GM04504 (cell line): ENCODE measurements at places on chromosomes 4 and X.

DNA sequence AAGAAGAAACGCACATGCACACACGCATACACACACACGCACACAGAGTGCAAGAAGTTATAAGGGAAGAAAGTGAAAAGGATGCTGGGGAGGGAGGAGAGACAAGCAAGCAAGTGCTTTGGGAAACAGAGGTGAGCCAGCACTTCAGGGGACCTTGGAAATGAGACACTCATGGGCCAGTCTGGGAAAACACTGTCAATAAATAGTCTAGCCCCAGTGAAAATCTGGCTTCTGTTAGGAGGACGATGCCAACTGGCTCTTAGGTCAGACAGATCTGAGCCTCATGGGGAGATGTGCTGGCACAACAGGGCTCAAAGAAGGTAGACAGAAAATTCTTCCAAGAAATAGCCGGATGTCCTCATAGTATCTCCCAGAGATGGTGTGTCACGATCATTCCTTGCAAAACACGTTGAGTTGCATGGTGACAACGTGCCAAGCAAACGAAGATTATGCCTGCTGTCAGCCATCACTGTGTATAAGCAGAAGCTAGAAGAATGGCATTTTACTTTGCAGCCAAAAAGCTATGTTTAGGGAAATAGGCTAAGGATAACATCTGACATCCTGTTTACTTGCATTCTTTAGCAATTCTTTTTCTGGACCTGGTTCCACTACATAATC, 557 bp upstream of the ARHGEF6 start:
- no peak for DNase-seq

- no peak for DNase-seq
These were observed 966 bp upstream of the KIAA0232 start for GRCh38 chr4:6781561-6781960.

DNA sequence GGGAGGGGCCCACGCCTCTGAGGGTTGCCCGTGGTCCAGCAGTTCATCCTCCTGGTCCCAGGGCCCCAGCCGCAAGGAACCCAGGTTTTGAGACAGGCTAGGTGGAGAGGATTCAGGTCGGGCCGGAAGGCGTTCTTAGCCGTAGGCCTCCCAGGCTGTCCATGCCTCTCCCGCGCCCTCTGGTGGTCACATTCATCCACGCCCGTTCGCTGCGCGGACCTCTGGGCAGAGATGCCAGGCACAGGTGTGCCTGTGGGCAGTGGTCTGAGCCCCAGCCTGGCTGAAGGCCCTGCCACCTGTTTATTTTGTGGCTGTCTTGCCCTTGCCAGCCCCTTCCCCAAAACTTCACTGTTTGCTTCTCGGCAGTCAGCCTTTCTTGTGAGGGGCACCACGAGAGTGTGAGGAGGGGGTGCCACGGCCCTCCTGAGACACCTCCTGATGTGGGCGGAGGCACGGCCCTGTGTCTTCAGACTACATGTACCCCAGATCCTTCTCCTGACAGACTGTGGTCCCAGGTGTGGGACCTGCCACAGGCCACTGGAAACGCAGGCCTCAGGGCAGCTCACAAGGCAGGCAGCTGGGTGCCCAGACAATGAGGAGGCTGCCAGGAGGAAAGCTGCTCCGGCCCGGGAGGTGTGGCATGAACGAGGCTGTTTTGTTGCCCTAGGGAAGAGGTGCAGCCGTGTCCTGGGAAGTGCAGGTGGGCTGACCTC, 5.0 kb downstream of the UVSSA start:
- no peak for DNase-seq

- peak; percentile 69 for DNase-seq
These were observed 182.1 kb upstream of the NUDT6 start for GRCh38 chr4:123104310-123105025.

- DNase-seq: no peak
These were observed 294.7 kb upstream of the CT83 start for GRCh38 chrX:116757491-116757890.

GRCh38 chr4:10673817-10674369, 10.7 kb downstream of the CLNK start:
- DNase-seq: no peak

GRCh38 chrX:102767287-102767686, 46.7 kb downstream of the GPRASP3 start:
- DNase-seq: no peak

- DNase-seq: peak; percentile 42
These were observed at the start of gene SMIM10 for GRCh38 chrX:134990801-134991481. SMIM10 (plus strand) TSS chrX:134990991; CDS start chrX:134991096, 105 bp downstream.

- no peak for DNase-seq
These were observed 254.5 kb downstream of the UNC5C start for GRCh38 chr4:95294321-95294720.

- no peak for DNase-seq
These were observed 19.5 kb downstream of the PRKG2 start for GRCh38 chr4:81195475-81195874.

- DNase-seq: no peak
These were observed 684.0 kb upstream of the AADAT start for GRCh38 chr4:170773709-170774273.

- DNase-seq: no peak
These were observed 44.7 kb downstream of the PTTG2 start for GRCh38 chr4:38004887-38005286.

DNA sequence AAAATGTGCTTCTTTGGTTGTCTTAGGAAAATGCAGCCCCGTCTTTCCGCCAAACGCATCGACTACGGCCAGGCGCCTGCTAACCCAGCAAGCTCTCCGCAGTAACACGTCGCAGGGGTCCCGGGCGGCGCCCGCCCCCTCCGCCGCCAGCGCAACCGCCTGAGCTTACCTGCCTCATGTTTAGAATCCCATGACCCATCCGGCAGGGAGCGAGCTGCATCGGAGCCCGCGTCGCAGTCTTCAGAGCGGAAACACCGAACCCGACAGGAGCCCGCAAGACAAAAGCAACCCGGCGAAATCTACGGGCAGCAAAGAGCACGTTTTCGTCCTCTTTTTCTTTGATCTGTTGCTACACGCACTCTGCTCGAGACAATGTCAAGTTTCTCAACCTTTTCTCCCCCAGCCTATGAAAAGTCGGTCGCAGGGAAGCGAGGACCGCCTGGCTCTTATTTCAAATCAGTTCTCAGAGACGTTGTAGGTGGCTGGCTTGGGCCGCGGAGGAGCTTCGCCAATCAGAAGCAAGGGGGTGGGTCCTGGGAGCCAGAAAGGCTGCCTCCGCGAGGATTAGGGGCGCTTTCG, at the start of gene MID1:
MID1 (minus strand) TSS at position 465 of the 579 bp plus-strand sequence. CDS start 53,038 bp downstream, outside the sequence.
- DNase-seq: peak; percentile 55

DNA sequence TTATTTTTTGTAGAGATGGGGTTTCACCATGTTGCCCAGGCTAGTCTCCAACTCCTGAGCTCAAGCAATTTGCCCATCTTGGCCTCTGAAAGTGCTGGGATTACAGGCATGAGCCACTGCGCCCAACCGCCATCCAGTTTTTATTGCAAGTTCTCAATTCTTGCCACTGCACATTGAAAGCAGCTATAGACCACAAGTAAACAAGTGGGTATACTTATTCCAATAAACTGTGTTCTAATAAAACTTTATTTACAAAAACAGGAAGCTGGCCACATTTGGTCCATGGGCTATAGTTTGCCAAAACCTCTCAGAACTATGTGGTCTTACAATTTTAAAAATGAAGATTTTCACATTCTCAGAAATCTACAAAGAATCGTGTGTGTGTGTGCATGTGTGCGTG, 313.6 kb upstream of the RASGEF1B start:
- no peak for DNase-seq

DNA sequence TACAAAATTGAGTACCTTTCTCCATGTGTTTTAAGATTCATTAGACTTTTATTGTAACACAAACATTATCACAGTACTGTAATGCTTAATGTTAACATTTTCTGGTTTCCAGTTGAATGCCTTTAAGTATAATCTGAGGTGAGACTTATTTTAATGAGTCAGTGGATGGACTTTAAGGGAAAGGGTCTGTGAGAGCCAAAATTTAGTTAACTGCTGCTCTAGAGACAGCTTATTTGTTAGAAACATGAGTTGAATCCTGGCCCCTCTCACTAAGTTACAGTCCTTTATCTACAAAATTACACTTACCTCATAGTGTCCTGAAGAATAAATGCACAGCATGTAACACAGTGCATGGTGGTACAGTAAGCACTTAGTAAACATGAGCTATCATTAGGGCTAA, 66.0 kb downstream of the PGRMC2 start:
- DNase-seq: no peak

- peak; percentile 82 for DNase-seq
These were observed 64.8 kb downstream of the TSC22D3 start for GRCh38 chrX:107710617-107711391.

DNA sequence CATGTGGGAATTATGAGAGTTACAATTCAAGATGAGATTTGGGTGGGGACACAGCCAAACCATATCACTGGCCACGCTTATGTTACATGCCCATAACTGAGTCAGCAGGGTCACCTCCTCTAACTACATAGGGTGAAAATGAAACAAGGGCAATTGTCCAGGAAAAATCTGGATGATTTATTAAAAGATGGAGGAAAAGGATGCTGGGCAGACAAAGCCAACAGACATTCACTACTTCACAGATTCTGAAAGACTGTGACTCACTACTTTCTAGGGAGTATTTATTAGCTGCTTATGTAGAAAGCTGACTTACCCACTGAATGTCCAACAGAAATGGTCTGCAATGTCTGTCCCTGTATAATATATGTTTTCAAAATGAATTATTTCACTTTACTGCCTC, 72.4 kb downstream of the APBB2 start:
- DNase-seq: peak; percentile 89

DNA sequence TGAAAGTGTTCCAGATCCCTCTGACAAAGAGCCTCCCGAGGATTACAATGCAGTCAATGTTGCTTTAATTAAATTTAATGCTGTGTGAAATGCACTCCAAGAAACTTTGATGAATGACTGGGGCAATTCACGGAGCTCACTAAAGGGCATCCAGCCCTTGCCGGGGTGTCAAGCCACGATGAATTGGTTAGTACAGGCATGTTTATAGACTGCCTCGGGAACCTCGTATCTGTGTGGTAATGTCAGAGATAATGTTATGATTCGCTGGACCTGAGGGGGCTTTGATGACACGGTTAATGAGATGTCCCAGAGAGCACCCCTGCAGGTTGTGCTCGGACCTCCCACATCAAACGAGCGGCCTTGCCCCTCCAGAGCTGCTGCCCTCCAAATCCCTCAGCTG, 428.8 kb downstream of the NKX6-1 start:
- DNase-seq: no peak

DNA sequence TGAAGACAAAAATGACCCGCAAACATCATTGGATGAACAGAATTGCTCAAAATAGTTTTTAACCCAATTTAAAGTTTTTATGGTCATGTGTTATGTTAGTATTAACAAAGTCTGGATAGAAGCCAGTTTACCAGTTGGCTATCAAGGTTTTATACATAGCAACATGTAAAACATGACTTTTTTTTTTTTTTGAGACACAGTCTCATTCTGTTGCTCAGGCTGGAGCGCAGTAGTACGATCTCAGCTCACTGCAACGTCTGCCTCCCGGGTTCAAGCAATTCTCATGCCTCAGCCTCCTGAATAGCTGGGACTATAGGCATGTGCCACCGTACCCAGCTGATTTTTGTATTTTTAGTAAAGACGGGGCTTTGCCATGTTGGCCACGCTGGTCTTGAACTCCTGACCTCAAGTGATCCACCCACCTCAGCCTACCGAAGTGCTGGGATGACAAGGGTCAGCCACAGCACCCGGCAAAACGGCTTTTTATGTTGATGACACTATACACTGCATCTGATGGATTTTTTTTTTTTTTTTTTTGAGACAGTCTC, 3.4 kb downstream of the SAT1 start:
- no peak for DNase-seq

DNA sequence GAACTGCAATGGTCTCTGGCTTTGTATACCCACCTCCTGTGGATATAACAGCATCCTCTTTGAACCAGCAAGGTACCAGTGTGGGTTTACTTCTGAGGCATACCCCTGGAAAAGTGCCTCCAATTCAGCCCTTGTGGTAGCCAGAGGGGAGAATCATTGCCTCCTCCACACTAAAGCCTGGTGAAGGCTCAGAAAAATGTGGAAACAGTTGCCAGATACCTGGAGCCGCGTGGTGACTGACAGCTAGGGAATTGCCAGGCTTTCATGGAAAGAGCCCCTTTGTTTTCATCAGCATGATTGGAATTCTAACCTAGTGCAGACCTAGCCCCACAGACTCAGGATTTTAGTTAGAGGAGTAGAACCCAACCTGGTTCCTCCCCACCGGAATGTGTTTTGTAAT, 168.6 kb upstream of the KLF3 start:
- no peak for DNase-seq

- DNase-seq: no peak
These were observed 8.0 kb downstream of the SHOX start for GRCh38 chrX:638482-639131.

- DNase-seq: no peak
These were observed 42.0 kb downstream of the SOD3 start for GRCh38 chr4:24837336-24837735.

- no peak for DNase-seq
These were observed 251.5 kb downstream of the RASL11B start for GRCh38 chr4:53113431-53114225.

DNA sequence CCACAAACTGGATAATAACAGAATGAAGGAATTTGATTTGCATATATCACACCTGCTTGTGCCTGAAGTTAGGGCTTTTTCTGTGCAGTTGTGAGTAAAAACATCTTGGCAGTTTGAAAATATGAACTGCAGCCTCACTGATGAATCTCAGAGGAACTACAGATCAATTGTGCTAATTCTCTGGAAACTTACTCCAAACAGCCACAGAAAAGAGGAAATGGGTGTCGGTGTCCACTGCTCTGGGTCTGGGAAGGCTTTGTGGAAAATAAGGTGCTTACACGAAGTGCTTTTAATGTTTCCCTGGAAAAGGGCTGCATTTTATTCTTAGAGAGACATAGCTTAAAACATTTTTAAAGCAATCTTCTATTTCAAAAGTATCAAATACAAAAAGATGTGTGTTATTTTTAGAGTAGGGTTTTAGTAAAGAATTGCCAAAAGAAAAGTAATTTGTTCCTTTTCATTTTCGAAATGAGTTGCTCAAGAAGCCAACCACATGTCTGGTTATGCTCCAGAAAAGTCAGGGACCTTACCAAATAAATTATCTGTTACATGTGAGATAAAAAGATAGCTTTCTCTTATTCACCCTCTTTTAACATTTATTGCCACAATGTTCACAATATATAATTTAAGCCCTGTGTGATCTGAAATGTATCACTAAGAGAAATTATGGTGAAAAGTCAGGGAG, 240.1 kb downstream of the FRAS1 start:
- peak; percentile 38 for DNase-seq
